AG09309 (cell line): ENCODE measurements at places on chromosomes 5 and 9.

DNA sequence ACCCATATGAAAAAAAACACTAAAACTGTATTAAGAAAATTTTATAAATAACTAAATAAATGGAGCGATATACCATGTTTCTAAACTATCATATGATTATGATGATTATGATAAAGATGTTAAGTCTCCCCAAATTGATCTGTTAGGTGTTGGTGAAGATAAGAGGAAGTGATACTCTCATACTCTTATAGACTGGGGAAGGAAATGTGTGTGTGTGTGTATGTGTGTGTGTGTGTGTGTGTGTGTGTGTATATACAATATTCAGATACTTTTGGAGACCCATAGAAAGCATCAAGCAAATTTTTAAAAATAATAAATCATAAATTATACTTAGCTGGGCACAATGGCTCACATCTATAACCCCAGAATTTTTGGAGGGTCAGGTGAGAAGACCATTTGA, 62.9 kb downstream of the TMEM232 start:
- DNase-seq, result no peak

GRCh38 chr5:54520940-54521339, 3.4 kb downstream of the SNX18 start:
- no peak for DNase-seq

GRCh38 chr5:44987026-44987425, 178.3 kb downstream of the MRPS30 start:
- DNase-seq, result no peak

GRCh38 chr5:81835814-81836367, 85.0 kb upstream of the SSBP2 start:
- no peak for DNase-seq

DNA sequence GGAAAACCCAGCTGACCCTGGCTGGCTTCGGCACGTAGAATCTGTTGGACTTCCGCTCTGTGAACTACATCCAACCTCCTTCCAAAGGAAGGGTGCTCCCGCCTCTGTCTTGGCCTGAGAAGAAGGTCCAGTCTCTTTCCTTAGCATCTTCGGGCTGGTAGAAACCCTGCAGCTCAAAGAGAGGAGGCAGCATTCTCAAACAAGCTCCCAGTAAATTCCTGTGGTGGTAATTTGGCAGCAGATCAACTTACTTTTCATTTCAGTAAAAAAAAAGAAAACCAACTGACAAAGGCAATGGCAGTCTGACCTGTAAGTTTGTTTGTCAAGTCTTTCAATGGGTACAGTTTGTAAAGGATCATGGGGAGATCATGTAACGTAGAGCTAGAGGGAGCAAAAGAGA, 176.7 kb downstream of the MED10 start:
- DNase-seq, result no peak

DNA sequence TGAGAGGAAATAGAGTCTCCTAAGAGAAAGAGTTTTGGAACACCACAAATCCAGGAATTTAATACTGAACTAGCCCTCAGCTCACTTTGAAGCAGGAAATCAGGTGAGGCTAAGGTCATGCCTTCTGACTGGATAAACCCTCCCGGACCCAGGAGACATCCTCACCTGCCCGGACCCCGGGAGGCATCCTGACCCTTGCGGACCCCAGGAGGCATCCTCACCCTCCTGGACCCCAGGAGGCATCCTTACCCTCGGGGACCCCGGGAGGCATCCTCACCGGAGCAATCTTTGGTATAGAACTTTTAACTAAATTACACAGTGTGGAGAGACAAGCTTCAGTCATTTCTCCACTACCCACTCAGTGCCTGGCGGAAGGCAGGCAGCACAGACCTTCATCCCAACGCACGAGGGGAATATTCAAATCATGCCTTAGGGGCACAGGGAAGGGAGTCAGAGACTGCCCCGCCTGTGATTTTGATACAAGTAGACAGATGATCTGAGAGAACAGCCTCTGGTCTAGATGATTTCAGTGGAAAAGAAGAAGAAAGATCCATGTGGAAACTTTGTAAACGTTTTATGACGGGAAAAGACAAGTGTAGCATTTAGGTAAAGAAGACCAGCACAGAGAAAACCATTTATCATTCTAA, 21.3 kb downstream of the STXBP1 start:
- DNase-seq, result no peak

DNA sequence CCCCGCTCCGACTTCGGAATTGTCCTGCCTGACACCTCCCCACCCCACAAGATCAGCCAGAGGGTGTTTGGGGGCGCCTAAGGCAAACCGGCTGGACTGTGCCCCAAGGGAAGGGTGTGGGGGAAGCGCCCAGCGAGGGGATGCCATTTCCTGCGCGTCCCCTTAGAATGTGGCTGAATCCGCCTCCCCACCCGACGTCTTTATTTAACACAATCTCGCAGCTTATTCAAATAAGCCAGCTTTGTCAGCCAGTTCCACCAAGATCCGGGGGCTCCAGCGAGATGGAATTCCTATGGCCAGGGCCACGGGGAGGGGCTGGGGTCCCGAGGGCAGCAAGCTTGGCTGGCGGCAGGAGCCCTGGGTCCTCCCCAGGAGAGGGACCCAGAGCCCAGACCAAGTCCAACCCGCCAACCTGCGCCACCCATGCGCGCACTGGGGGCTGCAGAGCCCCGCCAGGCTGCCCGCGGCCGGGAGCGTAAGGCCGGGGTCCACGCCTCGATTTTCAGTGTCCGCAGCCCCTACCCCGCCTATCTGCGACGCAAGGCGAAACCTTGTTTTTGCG, 7.4 kb downstream of the IRX4 start:
- no peak for DNase-seq

GRCh38 chr5:159682623-159683022, 233.7 kb upstream of the ADRA1B start:
- no peak for DNase-seq

DNA sequence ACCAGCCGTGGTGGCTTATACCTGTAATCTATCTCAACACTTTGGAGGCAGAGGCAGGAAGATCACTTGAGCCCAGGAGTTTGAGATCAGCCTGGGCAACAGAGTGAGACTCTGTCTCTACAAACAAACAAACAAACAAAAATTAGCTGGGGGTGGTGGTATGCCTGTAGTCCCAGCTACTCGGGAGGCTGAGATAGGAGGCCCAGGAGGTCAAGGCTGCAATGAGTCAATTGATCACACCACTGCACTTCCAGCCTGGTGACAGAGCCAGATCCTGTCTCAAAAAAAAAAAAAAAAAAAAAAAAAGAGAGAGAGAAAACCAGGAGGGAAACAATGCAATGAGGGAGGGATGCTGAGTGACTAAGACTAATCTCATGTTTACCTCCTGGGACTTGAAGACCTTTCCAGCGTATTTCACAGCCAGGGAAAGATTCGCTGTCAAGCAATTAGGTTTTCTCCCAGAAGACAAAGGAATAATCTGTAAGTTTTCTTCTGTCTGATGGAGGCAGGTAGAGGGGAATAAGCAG, 51.1 kb upstream of the MIER3 start:
- DNase-seq, result no peak

DNA sequence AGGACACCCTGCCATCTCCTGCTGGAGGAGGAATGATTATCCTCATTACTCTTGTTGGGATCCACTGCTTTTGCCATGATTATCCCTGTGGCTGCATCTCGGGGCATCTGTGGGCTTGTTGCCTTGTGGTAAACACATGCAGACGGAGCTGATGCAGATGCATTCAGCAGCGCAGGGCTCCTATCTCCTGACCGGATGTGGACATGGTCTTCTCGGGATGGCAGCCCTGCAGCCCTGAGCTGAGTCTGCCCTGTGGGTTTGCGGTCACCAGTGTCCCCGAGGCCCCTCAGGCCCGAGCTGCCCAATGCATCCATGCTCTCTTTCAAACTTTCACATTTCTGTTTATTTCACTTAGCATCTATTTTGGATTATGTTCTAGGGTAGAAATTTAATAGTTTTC, 250.4 kb upstream of the IRX1 start:
- no peak for DNase-seq

- DNase-seq, result no peak
These were observed 244.7 kb downstream of the BNC2 start for GRCh38 chr9:16625811-16626210.

GRCh38 chr9:89139455-89139854, 39.2 kb downstream of the SHC3 start:
- DNase-seq, result no peak

DNA sequence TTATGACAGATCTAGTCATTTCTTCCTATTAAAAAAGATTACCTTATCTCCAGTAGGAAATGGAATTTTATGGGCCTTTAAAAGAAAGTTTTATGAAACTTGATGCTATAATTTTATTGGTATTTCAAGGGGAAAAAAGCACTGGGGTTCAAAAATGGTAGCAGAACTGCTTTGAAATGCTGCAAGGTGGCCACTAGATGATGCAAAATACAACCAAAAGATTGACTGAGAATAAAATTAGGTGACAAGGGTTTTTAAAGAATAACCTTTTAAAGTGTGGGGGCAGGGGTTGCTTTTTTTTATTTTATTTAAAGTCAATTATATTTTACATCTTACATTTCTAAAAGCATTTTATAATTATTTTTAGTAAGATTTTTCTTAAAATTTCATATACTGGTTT, 61.7 kb downstream of the KLF9 start:
- DNase-seq, result no peak

GRCh38 chr5:175467983-175468690, 10.2 kb upstream of the SFXN1 start:
- no peak for DNase-seq

GRCh38 chr5:87339986-87340385, 72.3 kb downstream of the RASA1 start:
- DNase-seq, result peak; percentile 18

DNA sequence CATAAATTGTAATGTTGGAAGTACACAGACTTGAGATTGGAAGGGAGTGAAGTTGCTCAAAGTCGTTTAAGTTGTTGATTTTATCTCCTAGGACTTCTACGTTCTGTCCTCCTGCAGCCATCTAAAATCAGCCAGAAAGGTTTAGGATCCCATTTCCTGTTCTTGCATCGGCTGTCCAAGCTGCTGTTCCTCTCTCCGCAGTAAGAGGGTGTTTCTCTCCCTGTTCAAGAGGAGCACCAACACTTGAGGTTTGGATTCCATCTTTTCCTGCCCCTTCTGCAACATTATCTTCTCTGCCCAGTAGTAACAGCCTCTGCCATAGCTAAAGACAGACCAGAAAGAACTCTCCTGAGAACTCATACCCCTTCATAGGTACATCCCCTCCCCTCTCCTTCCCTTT, 373.4 kb downstream of the GADD45G start:
- DNase-seq, result no peak

GRCh38 chr5:571791-572190, 40.3 kb upstream of the CEP72 start:
- DNase-seq, result no peak

DNA sequence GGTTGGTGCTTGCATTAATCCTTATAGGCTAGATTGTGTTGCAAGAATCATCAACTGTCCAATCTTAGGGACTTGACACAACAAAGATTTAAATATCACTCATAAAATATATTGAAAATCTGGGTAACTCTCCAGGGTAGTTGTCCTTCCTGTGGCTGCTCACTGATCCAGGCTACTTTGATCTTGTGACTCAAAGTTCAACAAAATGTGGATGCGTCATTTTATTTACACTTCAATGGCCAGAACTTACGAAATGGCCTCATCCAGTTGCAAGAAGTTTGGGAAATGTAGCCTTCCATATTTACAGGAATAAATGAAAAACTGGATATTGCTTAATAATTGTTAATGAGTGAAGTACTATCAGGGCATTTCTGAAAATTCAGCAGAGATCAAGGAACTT, 235.5 kb upstream of the ACTBL2 start:
- DNase-seq, result no peak

DNA sequence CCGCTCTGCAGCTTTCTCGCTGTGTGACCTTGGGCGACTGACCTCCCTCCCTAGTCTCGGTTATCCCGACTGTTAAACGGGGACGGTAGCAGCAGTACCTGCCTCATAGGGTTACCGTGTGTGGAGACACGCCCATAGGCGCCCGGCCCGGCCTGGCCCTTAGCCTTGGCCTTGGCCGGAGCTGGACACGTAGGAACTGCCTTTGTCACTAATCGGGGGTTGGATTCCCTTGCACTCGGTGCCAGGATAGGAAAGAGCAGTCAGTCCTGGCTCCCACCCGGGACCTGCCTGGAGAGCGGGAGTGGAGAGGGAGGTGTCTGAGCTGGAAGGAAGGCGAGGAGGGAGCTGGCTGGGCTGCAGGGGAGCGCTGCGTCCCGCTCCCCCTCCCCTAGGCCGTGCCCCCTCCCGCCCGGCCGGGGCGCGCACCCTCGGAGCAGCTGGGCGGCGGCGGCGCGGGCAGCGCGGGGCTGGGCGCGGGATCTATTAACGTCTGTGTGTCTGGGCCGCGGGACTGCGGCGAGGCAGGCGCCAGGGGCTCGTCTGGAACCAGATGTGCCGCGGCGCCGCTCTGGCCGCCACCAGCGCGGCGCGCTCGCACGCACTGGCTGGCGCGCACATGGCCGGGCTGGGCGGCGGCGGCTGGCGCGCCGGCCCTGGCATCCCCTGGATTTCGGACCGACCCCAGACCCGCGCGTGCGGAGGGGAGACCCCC, 31.7 kb downstream of the PRRX2 start:
- no peak for DNase-seq
